H4 (cell line): ENCODE measurements at places on chromosomes 6 and 20. TPM values are rescaled to one million over a fixed set of nuclear protein-coding genes. Genes with fewer than 3 reads are reported as not detected.

DNA sequence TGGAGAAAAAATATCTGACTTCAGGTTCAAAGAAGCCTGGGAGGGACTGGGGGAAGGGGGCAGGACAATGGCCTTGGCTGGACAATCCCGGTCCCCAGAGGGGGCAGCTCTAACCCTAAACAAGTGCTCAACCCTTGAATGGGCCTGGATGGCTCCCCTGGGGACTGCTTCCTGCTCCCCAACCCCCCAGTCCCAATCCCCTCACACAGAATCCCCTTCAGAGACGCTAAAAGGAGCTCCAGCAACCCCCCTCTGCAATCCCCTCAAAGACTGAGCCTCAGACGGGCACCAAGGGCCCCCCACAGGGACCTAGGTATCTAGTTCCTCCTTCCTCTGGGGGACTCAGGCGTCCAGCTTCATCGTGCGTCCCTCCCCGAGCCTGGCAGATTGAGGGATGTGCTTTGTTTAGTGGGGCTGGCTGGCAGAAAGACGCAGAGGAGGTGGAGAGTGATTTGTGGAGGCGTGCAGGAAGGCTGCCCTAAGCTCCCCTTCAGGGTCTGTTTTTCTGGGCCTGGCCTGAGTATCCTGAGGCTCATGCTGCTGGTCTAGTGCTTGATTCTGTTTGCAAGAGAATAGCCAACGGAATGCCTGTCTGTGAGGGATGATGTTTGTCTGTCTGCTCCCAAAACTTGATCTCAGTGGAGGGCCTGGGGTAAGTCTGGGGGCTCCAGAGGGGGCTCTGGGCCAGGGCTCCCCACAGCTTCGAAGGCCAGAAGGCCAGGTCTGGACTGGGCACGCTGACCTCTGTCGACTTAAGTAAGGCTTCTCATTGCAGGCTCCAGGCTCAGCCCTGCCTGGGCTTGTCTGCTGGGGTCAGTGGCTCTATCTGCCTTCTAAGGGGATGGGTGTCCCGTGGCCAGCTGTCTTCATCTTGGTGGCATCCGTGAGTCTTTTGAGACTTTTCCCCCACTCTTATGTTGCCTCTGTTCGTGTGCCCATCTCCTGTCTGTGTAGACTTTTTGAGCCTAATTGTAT is 1.7 kb upstream of the POU5F1 start:
- DNase-seq, result no peak

- DNase-seq, result peak; percentile 3
Measured at GRCh38 chr6:129440691-129441090, 269.3 kb downstream of the ARHGAP18 start.

GRCh38 chr20:35597186-35597585 is 18.4 kb upstream of the SPAG4 start:
- no peak for DNase-seq

Gene DEFB112
- total RNA-seq, result not detected in 2 replicates

Gene FNDC1
- 0.04 and 0.31 TPM in 2 replicates for total RNA-seq

Gene MAP7
- 1.0 and 1.3 TPM in 2 replicates for total RNA-seq

Gene TMEM170B
- 0.95 and 1.3 TPM in 2 replicates for total RNA-seq

Gene C20orf202
- total RNA-seq, result not detected in 2 replicates
